ENCODE measurements at places on chromosomes 6 and 20.

GRCh38 chr20:51359401-51359800 is 183.1 kb downstream of the NFATC2 start:
- DNase-seq: no peak

DNA sequence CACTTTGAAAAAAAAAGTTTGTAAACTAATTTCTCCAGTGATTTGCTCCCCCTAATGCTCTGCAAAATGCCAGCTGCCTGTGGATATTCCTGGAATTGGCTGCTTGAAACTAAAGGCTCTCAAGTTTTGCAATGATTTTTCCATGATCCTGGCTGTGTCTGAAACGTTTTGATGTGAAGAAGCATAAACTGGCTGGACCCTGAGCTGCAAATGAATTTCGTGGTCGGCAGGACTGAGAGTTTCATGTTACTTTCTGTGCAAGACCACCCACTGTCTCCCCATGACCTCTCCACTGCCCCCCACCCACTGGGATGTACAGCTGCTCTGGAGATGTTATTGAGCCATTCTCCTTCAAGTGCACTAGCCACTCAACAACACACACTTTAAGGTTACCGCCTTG is 171.3 kb upstream of the SSTR4 start:
- no peak for DNase-seq

DNA sequence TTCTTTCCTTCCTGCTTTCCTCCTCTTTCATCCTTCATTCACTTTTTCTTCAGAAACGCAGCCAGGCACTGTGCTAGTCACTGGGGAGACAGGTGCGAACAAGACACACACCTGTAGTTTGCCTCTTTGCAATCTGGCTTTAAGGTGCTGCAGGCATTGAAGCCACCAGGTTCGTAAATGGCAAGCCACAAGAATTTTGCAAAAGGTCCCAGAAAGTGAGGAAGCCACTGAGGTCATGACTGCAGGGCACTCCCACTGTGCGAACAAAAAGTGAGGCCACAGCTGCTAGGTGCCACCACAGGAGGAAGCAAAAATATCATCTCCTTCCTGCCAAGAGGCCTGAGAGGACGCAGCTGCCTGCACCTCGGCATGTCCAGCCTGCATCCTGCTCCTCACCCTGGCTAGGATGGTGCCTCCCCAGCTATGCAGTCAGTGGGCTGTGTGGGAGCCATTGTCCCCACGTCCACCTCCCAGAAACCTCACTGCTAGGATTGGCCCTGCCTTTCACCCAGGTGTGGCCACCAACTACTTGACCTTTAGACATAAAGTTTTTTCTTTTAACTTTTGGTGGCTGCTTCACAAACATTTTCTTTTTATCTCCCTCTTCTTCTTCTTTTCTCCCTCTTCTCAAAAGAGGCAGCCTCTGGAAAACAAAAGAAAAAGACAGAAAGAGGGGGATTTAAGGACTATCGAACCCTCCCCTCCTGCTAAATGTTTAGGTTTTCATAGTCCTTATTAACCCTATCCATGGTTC is 230.8 kb downstream of the BCAS1 start:
- no peak for DNase-seq

GRCh38 chr6:35259948-35260590 is 534 bp downstream of the ZNF76 start:
- DNase-seq: no peak

- DNase-seq: no peak
Measured at GRCh38 chr6:97026298-97026697, 101.8 kb downstream of the KLHL32 start.

DNA sequence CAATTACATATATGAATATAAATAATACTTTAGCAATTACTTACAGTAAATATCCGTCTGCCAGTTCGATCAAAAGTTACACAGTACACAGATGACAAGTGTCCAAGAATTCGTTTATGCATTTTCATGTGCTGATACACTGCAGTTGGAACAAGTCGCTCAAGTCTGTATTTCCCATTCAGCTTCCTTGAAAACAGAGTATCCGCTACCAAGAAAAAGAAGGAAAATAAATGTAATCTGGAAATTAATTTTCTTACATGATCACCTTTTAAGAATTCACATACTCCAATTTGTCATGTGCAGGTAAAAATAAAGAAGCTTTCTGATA is 35.3 kb downstream of the PHIP start:
- DNase-seq: no peak

DNA sequence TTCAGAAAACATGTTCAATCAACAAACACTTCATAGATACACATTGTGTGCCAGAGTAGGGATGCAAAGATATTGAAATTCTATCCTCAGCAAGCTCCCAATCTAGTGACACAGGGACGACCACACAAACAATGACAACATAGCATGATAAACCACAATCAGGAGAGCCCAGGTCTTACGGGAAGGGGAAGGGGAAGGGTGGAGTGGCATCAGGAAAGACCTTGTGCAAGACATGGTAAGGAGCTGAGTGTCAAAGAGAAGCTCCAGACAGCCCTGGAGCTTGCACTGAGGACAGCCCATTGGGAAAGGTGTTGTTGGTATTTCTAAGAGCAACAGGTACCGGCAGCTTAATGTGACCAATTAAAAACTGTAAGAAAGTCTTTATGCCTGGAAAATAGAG is 103.6 kb downstream of the PDE7B start:
- DNase-seq: no peak

GRCh38 chr6:96626759-96627364 is 63.9 kb downstream of the FHL5 start:
- no peak for DNase-seq

DNA sequence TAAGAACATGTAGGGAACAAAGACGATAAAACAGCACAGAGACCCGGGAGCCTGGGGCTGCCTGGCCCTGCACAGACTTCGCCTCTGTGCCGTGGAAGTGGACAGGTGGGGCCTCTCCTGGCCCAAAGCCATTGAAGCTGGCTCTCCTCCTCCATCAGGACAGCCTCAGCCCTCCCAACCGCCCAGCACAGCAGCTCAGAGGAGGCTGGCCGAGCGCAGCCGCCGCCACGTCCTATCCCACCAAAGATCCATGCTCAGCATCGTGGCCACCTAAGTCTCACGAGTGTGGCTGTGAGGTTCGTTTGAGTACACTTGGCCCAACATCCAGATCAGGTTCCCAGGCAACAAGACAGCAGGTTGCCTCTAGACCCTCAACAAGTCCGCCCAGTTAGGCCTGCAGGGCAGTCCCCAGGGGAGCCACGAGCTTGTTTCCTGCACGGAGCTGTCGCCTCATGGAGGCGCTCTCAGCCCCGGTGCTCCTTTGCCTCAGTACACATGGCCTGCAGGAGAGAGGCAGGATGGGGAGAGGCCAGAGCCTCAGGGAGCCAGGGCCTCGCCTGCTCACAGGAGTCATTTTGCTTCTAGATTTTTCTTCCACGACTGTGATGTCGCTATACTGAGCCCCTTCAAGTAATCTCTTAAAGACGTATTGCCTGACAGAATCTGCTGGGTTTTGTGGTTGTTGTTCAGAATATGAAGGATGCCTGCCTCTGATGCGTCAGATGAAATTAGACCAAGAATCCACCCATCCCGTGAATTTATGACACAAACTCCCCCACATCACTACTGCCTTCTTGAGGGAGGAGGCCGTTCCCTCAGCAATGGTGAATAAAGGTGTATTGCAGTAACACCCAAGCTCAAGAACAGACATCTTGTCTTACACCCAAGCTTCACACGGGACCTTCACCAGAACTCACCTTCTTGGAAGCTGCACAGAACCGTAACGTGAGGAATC is 102.7 kb downstream of the RNASET2 start:
- DNase-seq: no peak

DNA sequence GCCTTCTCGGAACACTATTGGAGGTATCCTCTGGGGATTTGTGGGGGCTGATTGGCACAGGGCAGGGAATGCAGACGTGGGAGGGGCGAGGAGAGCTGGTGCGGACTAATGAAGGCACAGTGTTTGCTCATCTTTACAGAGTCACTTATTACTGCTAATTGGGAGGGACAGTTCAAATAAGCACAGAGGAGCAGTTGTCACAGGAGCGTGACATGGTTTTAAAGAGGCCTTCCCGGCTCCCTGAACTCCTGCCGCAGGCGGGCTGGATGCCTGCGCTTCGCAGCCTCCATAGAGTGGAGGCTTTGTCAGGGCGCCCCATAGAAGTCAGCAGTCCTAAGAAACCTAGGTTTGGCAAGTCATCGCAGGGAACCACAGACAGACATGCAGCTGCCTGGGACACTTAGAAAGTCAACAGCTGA is 149.6 kb downstream of the LINC00237 start:
- no peak for DNase-seq

DNA sequence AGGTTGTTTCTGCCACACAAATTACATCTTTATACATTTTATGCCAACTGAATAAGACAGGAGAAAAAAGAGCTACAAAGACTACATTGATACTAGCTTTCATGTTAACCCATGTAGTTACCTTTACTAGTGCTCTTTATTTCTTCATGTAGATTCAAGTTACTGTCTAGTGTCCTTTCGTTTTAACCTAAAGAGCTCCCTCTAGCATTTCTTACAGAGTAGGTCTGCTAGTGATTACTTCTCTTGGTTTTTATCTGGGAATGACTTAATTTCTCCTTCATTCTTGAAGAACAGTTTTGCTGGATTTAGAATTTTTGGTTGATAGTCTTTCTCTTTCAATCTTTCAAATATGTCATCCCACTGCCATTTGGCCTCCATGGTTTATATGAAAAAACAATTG is 21.2 kb upstream of the NOP56 start:
- no peak for DNase-seq

GRCh38 chr6:49626811-49627210 is 9.8 kb downstream of the RHAG start:
- DNase-seq: no peak

GRCh38 chr20:19428324-19428723 is 215.9 kb downstream of the SLC24A3 start:
- no peak for DNase-seq

DNA sequence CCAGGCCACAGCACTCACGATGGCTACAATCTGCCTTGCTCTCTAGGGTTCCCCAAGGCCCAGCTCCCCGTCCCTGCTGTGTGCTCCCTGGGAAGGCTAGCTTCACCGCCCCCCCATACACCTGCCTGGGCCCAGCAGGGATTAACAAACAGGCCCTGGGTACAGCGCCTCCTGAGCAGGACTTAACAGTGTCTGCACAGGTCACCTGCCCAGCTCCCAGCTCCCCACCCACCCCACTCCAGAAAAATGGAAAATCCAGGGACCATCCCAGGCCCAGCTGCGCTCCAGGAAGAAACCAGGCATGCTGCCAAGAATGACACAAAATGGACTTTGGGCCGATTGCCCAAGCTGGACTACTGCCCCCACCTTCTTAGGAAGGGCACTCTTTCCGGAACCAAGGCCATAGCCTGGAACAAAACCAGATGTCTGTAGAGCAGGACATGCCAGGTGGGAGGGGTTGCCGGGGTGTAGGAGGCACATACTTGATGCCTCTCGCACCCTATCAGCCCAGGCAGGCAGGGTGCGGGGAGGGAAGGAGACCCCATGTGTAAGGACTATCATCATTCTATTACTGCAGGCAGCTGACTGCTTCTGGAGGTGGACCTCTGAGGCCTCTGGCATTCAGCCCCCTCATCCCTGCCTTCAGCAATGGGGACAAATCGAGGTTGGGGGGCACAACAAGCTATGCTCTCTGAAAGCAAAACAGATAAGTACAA is 104.9 kb downstream of the SNX5 start:
- DNase-seq: no peak

DNA sequence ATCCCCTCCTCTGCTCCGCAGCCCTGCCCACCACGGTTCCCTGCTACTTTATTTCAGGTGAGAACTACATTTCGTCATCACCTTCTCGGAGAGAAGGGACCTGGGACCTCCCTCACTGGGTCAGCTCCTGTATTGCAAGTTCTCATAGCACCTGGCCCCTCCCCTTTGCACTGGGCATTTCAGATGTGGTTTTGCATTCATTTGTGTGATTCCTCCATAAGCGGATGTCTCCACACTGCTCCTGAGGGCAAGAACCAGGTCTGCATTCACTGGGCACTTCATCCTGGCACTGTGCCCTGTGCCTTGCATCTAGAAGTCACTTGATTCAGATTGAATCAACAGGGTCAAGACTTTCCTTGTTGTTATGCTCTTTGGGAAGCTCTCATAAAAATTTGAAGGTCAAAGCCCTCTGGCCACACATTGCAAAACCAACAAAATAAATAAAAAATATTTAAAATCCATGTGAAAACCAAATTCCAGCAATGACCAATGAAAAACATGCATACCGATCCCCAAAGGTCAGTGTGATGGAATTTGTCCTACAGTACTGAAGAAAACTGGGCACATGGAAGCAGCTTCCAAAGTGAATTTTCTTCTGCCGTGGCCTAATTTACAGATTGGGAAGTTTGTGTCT is 89.1 kb upstream of the F13A1 start:
- DNase-seq: no peak

- no peak for DNase-seq
Measured at GRCh38 chr6:129426343-129426742, 283.6 kb downstream of the ARHGAP18 start.

DNA sequence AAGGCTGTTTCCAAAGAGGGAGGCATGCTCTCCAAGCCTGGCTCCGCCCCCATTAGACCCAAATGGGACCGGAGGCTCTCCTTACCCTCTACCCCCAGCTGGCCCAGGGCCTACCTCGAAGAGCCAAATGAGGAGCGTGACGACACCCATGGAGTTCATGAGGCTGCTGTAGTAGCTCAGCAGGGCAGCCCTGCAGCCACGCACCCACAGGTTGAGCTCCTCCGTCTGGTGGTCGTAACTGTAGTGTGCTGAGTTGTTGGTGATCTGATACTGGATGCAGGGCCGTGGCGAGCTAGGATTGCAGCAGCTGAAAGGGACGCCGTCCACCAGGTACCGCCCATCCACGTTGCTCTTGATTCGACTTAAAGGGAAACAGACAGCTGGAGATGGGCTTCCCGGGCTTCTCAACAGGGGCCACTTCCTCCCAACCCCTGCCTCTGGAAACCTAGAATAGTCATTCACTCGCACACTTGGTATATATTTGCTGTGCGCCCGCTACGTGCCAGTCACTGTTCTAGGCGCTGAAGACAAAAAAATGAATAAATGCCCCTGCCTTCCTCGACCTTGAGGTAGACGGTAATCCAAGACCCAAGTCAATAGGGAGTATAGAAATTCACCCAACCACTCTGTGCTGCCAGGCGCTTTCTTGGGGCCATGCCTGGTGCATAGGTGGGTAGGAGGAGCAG is 18.0 kb downstream of the PRPH2 start:
- no peak for DNase-seq

DNA sequence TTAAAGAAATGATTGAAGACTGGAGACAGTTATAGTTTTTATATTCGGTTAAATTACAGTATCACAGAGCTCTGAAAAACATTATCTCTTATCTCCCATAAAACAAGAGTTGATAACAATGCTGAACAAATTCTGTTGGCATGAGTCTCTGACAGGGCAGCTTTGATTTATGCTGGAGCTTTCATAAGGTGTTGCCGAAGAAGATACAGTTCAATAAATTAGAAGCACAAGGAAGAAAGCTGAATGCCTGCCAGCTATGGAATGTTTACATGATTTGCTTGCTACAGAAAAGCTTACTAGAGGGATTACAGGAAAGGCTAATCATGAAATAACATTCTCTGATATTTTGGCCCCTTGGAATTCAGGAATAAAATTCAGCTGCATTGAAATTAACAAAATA is 431.9 kb upstream of the GJE1 start:
- no peak for DNase-seq

GRCh38 chr6:80280262-80281010 is 174.0 kb downstream of the BCKDHB start:
- no peak for DNase-seq
